NCI-H1436 treated with DMSO at 0.1 percent for 48 hours (cell line): ENCODE measurements at places on chromosomes 1 and 21.

DNA sequence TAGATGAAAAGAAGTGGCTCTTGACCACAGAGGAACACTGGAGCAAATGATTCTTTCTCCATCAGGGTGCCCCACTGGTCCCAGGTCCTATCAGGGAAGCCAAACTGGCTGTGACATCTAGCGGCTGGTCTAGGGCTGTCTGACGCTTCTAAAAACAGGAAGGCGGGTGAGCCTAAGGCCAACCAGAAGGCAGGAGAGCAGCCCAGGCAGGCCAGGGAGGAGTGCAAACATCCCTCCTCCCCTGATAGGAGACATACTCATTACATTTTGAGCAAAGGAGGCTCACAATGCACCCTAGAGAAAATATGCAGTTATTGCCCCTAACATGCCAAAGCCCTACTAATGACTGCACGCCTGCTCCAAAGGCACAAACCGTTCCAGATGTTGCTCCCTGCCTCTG, 10.4 kb upstream of the FOXE3 start:
- no peak for DNase-seq

GRCh38 chr21:41466024-41466820, 40.2 kb downstream of the MX1 start:
- no peak for DNase-seq

- no peak for DNase-seq
These were observed 624 bp downstream of the ARHGAP29 start for GRCh38 chr1:94236630-94237290.

DNA sequence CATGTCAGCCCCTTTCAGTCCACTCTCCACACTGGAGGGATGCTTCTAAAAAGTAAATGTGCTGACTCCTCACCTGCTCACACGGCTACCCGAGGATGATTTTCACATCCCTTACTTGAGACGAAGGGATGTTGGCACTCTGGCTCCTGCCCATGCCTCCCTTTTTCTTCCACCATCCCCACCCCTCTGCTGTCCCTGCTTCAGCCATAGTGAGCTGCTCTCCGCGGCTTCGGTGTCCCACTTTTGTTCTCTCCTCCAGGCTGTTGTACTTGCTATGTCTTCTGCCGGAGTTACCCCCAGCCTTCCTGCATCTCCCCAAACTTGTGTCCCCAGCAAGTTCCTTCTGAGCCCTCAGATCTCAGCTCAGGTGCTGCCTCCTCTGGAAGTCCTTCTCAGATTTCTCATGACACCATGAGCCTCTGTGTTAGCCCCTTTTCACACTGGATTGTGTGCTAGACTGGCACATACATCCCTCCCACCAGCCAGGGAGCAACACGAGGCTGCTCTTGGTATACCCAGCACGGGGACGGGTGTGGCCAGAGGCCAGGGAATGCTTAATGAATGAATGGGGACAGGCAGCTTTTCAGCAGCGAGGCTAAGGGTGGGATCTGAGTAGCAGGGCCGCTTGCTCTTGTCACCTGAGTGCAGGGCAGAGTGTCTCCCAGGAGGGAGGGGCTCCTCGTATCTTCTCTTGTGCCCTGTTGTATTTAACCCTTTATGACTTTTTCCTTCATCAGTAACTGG, 1.3 kb downstream of the ACOT11 start:
- DNase-seq: no peak

GRCh38 chr1:183194527-183195141, 8.6 kb downstream of the LAMC2 start:
- no peak for DNase-seq

DNA sequence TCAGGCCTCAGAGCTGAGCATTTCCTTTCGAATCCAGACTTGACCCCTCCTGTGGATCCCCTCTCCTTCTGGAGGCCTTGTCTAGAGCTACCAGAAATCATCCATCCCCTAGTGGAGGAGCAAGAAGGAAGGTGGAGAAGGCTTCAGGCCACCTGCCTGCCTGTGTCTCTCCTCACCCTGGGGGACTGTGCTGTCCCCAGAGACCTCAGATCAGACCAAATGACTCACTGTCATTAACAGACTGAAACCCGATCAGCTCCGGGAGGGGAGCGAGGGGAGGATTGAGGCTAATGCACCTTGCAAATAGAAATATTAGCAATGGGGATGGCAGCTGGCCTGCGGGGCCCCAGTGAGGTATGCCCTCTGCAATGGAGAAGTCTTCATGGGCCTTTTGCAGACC, 2.1 kb downstream of the MYBPH start:
- DNase-seq: peak; percentile 98

- no peak for DNase-seq
These were observed 429.6 kb upstream of the LRRC7 start for GRCh38 chr1:69138172-69138571.

DNA sequence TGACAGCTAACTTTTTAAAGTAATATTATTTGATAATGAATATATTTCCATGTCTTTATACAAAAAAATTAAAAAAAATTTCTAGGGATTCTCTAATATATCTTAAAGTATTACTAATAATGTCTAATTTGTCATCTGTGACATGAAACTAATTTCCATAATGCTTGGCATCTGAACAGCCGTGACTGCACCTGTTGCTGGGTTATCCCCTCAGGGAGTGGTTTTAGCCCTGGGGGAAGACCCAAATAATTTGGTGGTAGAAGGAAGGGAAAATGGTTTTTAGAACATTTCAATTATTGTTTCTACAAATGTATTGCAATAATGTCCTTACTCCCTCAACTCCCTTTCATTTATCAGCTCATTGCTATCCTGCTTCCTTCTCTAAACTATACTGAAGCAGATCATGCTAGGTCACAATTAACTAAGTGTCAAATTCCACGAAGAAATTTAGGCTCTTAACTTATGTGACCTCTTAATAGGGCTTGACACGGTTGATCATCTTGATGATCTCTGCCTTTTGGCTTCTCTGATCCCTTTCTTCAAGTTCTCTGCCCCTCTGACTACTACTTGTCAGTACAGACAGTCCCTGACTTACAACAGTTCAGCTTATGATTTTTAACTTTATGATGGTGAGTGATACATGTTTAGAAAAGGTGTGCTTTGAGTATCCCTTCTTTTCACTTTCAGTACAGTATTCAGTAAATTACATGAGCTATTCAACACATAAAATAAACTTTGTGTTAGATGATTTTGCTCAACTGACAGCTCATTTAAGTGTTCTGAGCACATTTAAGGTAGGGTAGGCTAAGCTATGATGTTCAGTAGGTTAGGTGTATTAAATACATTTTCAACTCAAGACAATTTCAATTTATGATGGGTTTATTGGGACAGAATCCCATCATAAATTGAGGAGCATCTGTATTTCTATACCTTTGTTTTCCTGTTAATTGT, 26.4 kb upstream of the DPH5 start:
- DNase-seq: no peak

DNA sequence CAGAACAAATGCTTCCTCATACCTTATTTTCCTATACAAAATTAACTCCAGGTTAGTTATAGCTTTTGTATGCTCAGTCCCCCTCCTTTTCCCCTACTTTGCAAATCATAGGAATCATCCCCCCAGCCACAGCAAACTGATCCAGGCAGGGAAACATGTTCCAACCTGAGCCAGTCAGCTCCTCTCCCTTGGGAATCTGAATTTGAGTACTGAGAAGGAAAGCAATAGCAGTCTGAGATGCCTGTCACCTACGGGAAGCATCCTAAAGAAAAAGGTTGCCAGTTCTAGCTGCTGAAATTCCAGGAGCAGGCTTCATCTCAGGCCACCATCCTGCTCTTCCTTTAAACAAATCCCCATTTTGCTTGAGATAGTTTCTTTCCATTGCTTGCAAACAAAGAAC, 6.9 kb downstream of the ADSS2 start:
- peak; percentile 30 for DNase-seq

DNA sequence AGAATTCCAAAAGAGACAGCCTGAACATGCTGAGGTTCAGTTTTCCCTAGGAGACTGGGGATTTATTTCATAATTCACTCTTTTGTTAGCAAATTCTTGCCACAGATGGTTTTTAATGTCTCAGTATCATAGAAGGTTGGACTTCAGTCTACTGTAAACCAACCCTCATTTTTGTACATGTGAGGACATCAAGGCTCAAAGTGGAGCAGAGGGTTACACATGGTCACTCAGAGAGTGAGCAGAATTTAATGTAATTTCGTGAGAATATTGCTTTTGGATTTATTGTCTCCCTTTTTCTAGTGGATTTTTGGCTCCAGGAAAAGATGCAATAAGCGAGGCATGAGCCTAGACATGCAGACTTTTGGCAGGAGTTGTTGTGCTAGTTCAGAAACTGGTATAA, 210.8 kb upstream of the JUN start:
- no peak for DNase-seq

- no peak for DNase-seq
These were observed 16.4 kb upstream of the CLSTN1 start for GRCh38 chr1:9840176-9840575.

DNA sequence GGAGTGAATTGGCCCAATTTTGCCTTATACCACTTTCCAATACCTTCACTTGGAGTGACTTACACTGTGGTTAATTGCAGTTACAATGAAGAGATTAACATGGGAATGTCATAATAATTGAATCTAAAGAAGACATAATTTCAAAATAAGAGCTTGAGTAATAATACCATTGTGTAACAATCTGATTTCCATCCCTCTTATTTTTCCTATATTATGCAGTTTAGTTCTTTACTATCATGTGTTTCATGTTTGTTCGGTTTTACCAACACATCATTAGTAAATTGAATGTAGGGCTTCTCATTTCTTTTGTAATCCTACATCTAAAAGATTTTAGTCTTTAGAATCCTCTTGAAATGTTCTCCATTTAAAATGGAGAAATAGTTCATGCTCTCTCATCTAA, 19.2 kb upstream of the XPR1 start:
- DNase-seq: no peak

GRCh38 chr1:179951383-179952144, 3.0 kb upstream of the CEP350 start:
- DNase-seq: no peak

GRCh38 chr1:231420959-231421545, 1.0 kb downstream of the EGLN1 start:
- no peak for DNase-seq

GRCh38 chr1:203200916-203201315, 14.4 kb upstream of the CHI3L1 start:
- no peak for DNase-seq

DNA sequence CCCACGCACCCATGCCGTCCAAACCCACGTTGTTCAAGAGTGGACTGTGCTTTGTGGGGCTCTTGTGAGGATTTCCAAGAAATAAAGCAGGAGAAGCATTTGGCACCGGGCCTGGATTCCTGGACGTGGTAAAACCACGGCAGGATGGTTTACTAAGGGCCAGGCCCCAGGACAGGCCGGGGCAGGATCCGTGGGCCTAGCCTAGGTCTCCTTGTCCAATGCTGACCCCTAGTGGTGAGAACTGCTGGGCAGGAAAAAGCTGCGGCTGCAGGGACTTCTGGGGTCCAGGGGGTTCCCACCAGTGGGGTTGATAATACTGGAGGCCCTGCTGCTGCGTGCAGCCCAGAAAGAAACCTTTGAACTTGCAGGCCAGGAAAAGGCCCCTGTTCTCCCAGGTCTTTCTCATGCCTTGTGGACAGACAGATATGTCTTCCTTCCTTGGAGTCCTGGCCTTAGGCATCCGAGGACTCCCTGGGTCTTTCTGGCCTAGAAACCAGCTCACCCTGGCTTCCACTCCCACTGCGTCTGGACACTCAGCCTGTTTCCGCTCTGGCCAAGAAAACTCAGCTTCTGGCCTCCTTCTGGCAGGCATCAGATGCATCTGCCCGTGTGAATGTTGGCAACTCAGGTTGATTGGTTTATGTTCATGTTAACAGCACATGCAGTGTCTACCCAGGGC, 106.9 kb upstream of the TMEM51 start:
- DNase-seq: no peak

- no peak for DNase-seq
These were observed 23.3 kb downstream of the KDM4A start for GRCh38 chr1:43673261-43673660.

DNA sequence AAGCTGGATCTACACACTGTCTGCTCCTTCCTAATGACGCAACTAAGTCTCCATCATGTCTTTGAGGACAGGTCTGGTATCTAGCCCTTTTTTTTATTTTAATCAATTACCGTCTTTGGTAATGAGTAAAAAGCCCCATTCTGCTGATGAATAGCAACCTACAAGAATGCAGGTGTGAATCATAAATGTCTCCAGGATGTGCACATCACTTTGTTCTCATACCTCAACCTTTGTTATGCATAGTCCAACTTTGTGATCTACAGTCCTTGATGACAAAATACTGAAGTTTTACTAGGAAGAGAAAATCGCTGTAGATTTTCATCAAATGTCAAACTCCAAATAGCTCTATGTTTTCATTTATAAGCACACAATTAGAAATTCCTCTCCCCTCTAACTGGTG, 39.3 kb downstream of the PLPPR5 start:
- no peak for DNase-seq

GRCh38 chr1:202935844-202936243, 8.8 kb upstream of the KLHL12 start:
- DNase-seq: no peak

GRCh38 chr21:18620436-18620835, 216.9 kb upstream of the TMPRSS15 start:
- DNase-seq: no peak

DNA sequence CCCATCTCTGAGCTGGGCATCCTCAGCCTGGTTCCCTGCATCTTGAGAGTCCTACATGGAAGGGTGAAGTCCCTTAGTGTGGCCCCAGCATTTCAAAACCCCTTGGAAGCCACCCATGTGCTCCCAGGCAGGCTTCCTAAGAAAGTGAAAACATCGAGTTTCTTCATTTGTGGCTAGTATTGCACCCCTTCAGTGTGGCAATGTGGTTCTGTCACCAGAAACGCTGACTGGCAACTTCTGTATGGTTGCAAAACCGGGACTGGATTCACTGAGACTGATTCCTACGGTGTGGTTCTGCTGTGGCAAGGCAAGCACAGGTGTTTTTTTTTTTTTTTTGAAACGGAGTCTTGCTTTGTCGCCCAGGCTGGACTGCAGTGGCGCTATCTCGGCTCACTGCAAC, 9.0 kb upstream of the IFNGR2 start:
- no peak for DNase-seq

GRCh38 chr1:46130121-46130520, 2.3 kb downstream of the PIK3R3 start:
- DNase-seq: no peak

DNA sequence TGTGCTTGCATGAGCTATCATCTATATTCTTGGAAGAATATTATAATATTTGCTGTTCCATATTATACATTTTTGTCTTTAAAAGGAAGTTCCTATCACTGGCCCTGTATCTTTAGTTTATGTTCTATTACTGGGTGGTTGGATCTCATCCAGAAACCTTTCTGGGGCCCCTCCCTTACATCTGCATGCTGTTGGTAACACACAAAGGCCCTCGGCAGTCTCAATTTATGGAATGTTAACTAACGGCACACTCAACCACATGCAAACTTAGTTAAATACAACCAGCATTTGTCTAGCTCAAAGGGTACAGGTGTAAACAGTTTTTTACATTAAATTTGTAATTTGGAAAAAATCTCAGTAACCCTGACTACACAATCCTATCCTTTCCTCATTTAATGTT, 9.7 kb upstream of the HYI start:
- no peak for DNase-seq
